Activated naive CD8-positive, alpha-beta T cell treated with anti-CD3 and anti-CD28 coated beads, Interleukin-2, amount 50 U/mL, for 24 hours (primary cell): ENCODE measurements at places on chromosomes 11 and 22.

- no peak for DNase-seq
These were observed 3.9 kb upstream of the LMO2 start for GRCh38 chr11:33895752-33896137.

GRCh38 chr11:115271643-115272042 lies 232.6 kb downstream of the CADM1 start:
- no peak for DNase-seq

- no peak for DNase-seq
These were observed 158.9 kb downstream of the MYO18B start for GRCh38 chr22:25900880-25901279.

- no peak for DNase-seq
These were observed 219.5 kb downstream of the DLG2 start for GRCh38 chr11:85407648-85408047.

- DNase-seq: no peak
These were observed 56.3 kb upstream of the SLC5A12 start for GRCh38 chr11:26778000-26778757.

DNA sequence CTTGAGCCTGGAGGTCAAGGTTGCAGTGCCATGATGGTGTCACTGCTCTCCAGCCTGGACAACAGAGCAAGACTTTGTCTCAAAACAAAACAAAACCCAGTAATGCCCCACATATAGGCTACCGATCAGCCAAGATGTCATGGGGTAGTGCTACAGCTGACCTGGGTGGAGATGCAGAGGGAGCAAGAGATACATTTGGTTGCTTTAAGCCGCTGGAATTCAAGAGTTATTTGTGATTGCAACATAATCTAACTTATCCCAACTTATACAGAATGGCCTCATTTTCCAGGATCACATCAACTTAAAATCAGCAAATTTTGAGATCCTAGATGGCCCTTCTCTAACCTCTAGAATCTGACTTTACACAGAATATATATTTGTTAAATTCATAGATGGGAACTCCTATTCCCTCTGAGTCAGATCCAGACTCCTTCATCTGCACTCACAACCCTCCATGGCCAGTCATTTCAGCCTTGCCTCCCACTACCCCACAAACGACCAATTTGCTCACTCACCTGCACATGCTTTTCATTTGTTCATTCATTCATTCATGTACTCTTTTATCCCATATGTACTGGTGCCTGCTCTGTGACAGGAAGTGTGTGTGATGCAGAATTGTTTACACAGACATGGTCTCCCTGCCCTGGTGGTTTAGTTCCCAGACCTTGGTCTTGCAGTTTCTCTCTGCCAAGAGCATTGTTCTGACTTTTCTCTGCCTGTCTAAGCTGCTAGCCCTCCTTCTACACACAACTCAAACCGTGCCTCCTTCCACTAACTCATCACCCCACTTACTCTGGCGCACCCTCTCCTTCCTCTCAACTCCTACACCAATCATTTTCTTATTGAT lies 24.1 kb upstream of the APLNR start:
- no peak for DNase-seq

- DNase-seq: no peak
These were observed 243.4 kb upstream of the PLET1 start for GRCh38 chr11:112504056-112504455.

- no peak for DNase-seq
These were observed 128.0 kb downstream of the DSCAML1 start for GRCh38 chr11:117669062-117669461.

- DNase-seq: no peak
These were observed 413.9 kb downstream of the TENM4 start for GRCh38 chr11:79026803-79027445.

- no peak for DNase-seq
These were observed 298.3 kb downstream of the ETS1 start for GRCh38 chr11:128289048-128289447.

GRCh38 chr11:132032555-132032954 lies 662.1 kb downstream of the NTM start:
- DNase-seq: no peak

DNA sequence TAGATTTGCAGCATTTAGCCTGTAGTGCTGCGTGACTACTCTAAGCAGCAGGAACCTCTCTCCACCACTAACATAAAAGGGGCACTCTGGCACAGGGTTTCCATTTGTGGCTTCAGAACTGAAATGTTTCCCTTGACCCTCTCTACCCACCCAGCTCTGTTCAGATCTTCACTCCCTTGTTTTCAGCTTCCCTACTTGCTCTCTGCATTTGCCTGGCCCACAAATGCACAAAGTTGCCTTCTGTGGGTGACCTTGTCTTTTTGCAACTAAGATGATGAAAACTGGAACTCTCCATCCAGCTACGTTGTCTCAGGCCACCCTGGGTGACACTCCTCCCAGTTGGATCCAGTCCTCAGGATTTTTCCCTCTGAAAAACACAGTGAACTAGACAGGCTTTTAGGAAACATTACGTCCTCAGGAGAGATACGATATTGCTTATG lies 19.8 kb upstream of the PSMA1 start:
- DNase-seq: no peak

GRCh38 chr11:123738374-123738773 lies 3.1 kb downstream of the ZNF202 start:
- no peak for DNase-seq

GRCh38 chr11:17333799-17334586 lies 17.6 kb upstream of the NCR3LG1 start:
- DNase-seq: no peak

DNA sequence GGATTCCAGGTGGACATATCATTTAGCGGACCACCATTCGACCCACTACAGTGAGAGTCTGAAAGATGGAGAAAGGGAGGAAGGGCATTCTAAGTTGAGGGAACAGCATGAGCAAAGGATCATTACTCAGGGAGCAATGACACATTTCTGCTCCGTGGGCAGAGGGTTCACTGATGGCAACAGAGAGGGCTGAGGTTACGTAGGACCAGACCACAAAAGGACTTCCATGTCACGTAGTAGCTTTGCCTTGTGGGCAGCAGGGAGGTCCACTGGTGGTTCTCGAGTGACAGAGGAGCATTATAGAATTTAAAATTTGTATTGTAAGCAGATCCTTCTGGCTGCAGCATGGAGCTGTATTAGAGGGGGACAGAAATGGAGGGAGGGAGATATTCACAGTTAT lies 109.7 kb upstream of the NAV2 start:
- no peak for DNase-seq

DNA sequence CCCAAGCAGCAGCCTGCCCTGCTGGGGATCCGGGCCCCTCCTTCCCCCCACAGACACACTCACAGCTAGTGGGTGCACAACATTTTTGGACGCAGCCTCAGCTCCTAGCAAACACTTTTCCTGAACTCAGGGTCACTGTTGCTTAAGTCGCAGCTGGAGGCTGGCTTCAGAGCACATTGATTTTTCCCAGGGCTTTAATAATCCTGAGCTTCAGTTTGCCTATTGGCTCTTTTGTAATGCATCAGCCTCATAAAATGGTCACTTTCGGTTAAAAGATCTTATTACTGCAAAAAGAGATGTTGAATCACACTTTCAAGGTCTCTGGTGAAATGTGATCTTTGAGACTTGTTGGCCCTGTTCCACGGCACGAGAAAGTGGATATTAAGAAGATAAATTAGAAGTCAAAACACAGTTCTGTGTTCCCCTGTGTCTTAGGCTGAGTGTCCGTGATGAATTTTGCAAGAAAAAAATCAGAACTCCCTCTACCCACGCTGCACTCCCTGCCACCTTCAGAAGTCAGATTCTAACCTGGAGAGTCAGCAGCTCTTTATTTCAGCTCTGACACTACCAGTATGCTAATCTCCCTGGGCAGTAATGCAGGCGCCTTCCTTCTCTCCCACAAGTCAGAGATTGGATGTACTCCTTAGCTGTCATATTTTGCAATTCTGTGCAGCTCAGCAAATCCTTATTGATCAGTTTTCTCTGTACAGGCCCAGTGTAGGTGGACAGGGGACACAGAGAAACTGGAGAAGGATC lies 158.2 kb upstream of the E2F8 start:
- DNase-seq: no peak

DNA sequence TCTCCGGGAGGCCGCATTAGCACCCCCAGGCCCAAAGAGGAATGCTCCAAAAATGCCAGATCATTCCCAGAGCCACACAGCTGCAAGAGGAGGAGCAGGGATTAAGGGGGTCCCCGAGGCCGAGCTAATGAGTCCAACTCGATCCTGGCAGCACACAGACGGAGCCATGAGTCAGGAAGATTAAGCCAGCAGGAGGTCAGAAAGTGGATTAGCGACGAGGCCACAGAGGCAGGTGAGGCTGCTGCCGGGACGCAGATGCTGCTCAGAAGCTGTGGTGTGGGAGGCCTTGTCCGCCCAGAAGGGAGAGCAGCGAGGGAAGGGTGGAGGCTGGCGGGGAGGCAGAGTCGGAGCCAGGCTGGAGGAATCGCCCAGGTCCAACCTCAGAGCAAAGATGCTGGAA lies 120.5 kb downstream of the SHANK2 start:
- DNase-seq: no peak

- DNase-seq: no peak
These were observed 21.3 kb downstream of the TRIM44 start for GRCh38 chr11:35683728-35684339.

DNA sequence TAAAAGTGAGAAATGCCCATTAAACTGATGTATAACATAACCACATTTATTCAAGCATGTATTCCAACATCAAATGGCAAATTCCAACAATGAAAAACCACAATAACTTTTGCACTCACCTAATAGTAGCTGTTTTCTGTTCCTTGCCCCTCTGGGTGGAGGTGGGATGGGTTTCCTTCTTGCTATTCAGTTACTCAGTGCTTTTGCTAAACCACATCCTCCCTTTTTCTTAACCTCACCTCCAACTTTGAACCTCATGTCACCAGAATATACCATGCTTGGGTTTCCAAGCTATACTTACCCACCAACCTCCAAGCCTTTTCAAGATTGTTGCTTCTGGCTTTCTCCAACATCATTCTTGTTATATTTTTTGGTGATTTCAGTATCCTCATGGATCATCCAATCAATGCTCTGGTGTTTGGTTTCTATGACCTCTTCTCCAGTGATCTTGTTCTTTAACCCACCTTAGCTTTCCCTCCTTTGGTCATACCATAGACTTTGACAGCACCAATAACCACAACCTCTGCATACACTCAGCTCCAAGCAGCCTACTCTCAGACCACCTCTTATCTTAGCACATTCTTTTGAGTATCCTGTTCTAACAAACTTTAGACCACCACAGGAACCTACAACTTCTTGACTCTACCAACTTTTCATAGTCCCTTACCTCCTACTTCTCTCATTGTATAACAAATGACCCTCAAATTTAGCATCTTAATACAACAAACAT lies 3.2 kb upstream of the CCDC15 start:
- DNase-seq: no peak

DNA sequence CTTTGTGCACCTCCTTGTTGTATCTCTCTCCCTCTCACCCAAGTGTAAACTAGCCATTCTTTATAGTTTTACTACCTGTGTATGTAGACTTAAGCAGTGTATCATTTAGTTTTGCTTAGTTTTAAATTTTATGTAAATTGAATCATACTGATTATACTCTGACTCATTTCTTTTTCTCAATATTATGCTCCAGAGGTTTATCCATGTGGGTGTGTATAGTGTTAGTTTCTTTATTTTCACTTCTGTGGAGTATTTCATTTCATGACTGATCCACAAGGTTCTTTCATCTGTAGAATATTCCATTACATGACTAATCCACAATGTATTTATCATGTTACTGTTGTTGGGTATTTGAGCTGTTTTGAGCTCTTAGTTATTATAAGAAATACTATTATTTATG lies 62.0 kb downstream of the CCDC34 start:
- DNase-seq: no peak

GRCh38 chr11:134640971-134641968 lies 229.2 kb upstream of the B3GAT1 start:
- DNase-seq: no peak

DNA sequence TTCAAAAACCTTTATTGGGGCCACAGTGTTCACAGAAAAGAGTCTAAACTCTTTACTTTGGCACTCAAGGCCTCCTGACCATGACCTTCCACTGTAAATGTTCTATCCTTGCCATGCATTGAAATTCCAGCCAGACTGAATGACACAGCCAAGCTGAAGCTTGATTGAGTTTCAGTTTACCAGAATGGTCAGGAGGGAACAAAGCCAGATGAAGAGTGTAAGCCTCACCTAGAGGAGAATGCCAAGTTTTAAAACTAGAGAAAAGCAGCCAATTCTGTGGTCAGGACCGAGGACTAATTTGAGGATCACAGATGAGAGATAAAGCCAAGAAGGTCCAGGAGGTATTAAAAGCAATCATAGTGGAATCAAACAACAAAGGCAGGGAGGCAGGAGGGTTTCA lies 215.3 kb downstream of the KCNA4 start:
- DNase-seq: no peak
